Activated CD4-positive, CD25-positive, alpha-beta regulatory T cell (primary cell): ENCODE measurements at places on chromosomes 7 and 10.

GRCh38 chr10:22097696-22098095 is 94.2 kb upstream of the DNAJC1 start:
- no peak for DNase-seq

GRCh38 chr10:132945894-132946255 is 3.5 kb upstream of the CFAP46 start:
- DNase-seq, result no peak

- DNase-seq, result no peak
Measured at GRCh38 chr7:69208276-69208675, 390.0 kb upstream of the AUTS2 start.

DNA sequence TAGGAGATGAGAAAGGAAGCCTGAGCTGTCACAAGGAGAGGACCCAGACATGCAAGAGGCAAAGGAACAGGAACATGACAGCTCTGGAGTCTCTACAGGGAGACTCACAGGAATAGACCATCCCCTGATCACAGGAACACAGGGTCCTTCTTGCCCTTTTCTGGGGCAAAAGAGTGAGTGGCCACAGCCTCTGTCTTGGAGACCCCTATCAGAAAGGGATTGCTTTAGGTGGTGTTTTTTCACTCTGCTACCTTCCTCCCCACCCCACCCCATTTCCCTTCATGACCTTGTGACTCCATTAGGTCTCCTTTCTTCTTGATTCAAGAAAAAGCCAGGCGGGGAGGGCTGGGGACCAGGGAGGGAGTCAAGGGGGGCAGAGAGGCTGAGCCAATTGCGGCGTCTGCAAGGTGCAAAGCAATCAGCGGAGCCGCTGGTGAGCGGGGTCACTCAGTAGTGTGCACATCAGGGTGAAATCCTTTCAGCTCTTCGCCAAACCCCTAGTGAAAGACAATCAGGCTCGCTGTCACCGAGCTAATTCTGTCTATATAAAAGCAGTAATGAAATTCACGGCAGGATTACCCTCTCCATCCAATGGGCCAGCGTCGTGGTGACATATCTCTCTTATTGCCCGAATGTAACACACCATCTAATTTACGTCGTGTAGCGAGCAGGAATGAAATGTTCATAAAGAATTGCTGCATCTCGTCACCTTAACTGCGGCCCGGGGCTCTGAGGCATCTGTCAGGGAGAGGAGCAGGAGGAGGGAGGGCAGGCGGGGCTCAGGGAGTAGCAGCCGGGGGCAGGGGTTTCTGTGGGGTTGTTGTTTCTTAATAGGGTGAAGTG is 31.5 kb upstream of the BTRC start:
- DNase-seq, result no peak

- no peak for DNase-seq
Measured at GRCh38 chr10:118062798-118063238, 16.1 kb upstream of the RAB11FIP2 start.

- DNase-seq, result no peak
Measured at GRCh38 chr7:8831376-8831775, 398.0 kb downstream of the NXPH1 start.

GRCh38 chr10:73263693-73264347 is 11.4 kb upstream of the MRPS16 start:
- no peak for DNase-seq

- DNase-seq, result no peak
Measured at GRCh38 chr10:124546055-124546369, 84.4 kb downstream of the LHPP start.

DNA sequence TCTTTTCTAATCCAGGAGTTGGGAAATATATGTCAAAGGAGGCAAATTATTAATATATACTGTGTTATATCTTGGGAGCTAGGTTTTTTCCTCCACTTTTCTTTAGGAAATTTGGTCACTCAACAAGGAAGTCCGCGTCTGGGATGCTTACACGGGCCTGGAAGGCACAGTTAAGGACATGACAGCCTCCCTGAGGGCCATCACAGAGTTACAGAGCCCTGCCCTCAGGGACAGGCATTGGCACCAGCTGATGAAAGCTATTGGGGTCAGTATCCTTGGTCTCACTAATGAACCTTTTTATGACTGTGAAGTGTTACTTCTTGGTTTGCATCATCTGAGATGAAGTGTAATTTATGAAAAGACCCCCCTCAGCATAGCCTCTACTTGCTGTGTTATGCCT is 74.7 kb downstream of the DNAH11 start:
- DNase-seq, result no peak

GRCh38 chr7:80466636-80467035 is 45.2 kb downstream of the GNAT3 start:
- no peak for DNase-seq

DNA sequence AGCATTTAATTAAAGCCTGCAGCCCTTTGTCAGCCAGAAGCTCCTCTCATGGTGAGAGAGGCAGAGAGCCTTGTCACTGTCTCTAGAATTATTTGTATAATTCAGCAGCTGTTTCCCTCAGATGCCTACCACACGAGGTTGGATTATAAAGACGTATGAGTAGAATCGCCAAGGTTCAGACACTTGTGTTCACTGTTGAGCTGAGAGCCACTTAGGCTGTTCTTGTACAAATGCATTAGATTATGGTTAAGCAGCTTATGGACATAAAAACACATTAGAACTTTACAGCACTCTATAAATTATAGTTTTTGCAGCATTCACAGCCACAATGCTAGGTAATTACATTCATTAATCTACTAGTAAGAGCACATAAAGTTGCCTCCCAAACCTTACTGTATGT is 282.6 kb downstream of the AUTS2 start:
- no peak for DNase-seq

DNA sequence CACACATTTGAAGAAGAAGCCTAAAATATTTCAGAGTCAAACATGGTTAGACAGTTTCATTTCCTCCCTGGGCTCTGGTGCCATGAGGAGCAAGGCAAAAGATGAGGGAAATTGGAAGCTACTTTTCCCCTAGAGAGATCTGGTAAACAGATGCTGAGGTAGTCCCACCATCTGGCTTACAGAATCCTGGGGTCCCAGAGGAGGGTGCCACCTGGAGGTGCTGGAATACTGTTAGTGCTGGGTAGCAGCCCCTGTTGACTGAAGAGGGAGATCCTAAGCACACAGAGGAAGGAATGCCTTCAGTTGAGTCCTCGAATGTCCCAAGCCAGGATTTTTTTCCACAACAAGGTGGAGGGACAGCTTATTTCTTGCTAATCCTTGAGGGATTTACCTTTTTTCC is 160.1 kb downstream of the FZD1 start:
- no peak for DNase-seq

DNA sequence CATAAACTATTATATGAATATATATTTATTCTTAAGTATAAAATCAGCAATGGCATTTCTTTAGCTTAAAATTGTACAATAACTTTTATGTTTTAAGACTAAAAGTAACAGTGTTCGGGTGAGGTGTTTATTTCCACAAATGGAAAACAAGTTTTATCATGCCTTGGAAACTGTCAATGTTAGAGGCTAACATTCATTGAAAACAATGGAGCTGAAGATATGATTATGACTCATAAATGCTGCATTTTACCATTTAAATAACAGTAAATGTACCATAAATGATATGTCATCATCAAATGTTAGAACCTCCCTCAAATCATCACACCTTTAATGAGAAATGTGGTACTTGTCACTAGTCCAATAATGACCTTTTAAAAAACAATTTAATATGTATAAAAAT is 897.3 kb downstream of the PCDH15 start:
- no peak for DNase-seq
